Purkinje cell (primary cell): ENCODE measurements at places on chromosomes 7 and 10. TPM values are rescaled to one million over a fixed set of nuclear protein-coding genes. Genes with fewer than 3 reads are reported as not detected.

GALNT11 gene
- 57.9 and 61.7 TPM in 2 replicates for polyA plus RNA-seq

TBC1D12 gene
- 25.9 and 32.4 TPM in 2 replicates for polyA plus RNA-seq

TPK1 gene
- polyA plus RNA-seq, result 3.8 and 6.9 TPM in 2 replicates

CAV2 gene
- polyA plus RNA-seq, result 0.14 and 1.9 TPM in 2 replicates

NRG3 gene
- 2.4 and 5.8 TPM in 2 replicates for polyA plus RNA-seq

CLCN1 gene
- not detected in 2 replicates for polyA plus RNA-seq

ITGB8 gene
- polyA plus RNA-seq, result 3.3 and 5.3 TPM in 2 replicates

NACAD gene
- polyA plus RNA-seq, result 1.7 and 4.8 TPM in 2 replicates

ASZ1 gene
- not detected in 2 replicates for polyA plus RNA-seq

MYPN gene
- polyA plus RNA-seq, result 0.73 and 1.8 TPM in 2 replicates

VIPR2 gene
- polyA plus RNA-seq, result not detected in 2 replicates

ALOX5 gene
- polyA plus RNA-seq, result 0.27 TPM in 1 of 2 replicates, not detected in the other

TUBAL3 gene
- polyA plus RNA-seq, result not detected in 2 replicates

TRRAP gene
- 2.4 and 3.3 TPM in 2 replicates for polyA plus RNA-seq

CALML3 gene
- polyA plus RNA-seq, result 0.08 and 0.17 TPM in 2 replicates

SPDYE11 gene
- polyA plus RNA-seq, result 1.4 and 2.2 TPM in 2 replicates

OR9A2 gene
- polyA plus RNA-seq, result not detected in 2 replicates

NOD1 gene
- 0.30 TPM in 1 of 2 replicates, not detected in the other for polyA plus RNA-seq

CYP2C19 gene
- 0.94 and 2.6 TPM in 2 replicates for polyA plus RNA-seq
